IMR-90 (cell line): ENCODE measurements at places on chromosomes 12 and 14. TPM values are rescaled to one million over a fixed set of nuclear protein-coding genes. Genes with fewer than 3 reads are reported as not detected.
A peak's percentile ranks its signal among the peaks of the same experiment; 100 is the strongest.

VTI1B gene
- 69.7 and 90.2 TPM in 2 replicates for total RNA-seq

SLC4A8 gene
- total RNA-seq, result 4.4 and 5.2 TPM in 2 replicates

DNA sequence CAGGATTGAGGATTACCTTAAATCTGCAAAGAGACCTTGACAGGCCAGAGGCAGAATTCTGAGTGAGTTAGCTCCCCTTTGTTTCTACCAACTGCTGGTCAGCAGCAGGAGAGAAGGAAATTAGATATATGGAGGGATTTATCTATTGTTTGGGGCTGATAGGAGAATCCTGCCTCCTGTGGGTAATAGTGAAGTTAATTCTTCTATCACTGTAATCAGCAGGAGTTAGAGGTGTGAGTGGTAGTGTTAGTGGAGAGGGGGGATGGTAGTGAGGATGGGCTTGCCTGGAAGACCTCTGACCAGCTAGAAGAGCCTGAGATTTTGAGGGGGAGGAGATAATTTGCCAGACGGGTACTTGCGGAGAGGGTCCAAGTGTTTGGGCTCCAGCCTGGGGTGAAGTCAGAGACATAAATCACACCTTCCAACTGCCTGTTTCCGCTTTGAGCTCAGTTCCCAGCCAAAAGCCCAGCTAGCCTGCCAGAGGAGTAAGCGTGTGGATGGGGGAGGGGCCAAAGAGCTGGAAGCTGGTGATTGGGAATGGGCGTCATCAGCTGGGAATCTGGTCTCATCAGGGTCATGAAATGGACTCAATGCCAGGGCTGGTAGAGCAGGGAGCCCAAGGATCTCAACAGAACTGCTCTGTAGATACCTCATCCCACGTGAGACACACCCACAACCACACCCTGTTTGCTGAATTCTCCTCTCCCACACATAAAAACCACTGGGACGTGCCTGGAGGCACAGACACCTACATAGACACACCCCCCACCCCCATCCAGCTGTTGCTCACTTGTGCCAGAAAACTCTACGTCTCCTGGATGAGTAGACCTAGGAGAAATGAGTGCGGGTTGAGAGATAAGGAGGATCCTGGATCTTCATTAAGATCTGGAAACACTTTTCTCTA lies 13.1 kb upstream of the ITGA5 start:
- H3K27ac ChIP-seq, result no peak overlapping the region
- no peak overlapping the region for H3K4me3 ChIP-seq
- DNase-seq, result peak; percentile 80
- peaks cover 22% of the 10 kb centered on the region for H3K4me1 ChIP-seq
- no peaks in the 10 kb centered on the region for H3K36me3 ChIP-seq
- no peaks in the 10 kb centered on the region for H3K27me3 ChIP-seq

- no peak for DNase-seq
- H3K36me3 ChIP-seq, result no peaks in the 10 kb centered on the region
- H3K4me3 ChIP-seq, result no peak overlapping the region
- H3K4me1 ChIP-seq, result no peaks in the 10 kb centered on the region
Observed at GRCh38 chr14:31484754-31485153, 3.1 kb downstream of the GPR33 start.

DNA sequence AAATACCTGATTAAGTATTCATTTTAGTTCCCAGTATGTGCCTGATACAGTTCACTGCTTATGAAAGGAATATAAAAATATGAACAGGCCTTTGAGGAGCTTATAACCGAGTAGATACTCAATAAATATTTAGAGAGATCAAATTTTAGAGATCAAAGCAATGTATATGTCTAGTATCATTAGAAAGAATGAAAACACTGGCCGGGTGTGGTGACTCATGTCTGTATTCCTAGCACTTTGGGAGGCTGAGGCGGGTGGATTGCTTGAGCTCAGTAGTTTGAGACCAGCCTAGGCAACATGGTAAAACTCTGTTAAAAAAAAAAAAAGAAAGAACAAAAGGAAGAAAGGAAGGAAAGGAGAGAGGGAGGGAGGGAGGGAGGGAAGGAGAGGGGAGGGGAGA lies 113.2 kb upstream of the EEA1 start:
- no peak overlapping the region for H3K27ac ChIP-seq
- no peaks in the 10 kb centered on the region for H3K36me3 ChIP-seq
- H3K4me3 ChIP-seq, result no peak overlapping the region
- H3K27me3 ChIP-seq, result no peaks in the 10 kb centered on the region

- H3K4me1 ChIP-seq, result no peaks in the 10 kb centered on the region
- no peak overlapping the region for H3K27ac ChIP-seq
- no peaks in the 10 kb centered on the region for H3K27me3 ChIP-seq
- no peak overlapping the region for H3K4me3 ChIP-seq
- no peak for DNase-seq
Observed at GRCh38 chr14:84421621-84422020, 1108.3 kb upstream of the FLRT2 start.

- H3K4me1 ChIP-seq, result no peaks in the 10 kb centered on the region
- H3K27ac ChIP-seq, result no peak overlapping the region
- no peaks in the 10 kb centered on the region for H3K27me3 ChIP-seq
- DNase-seq, result no peak
- H3K36me3 ChIP-seq, result no peaks in the 10 kb centered on the region
Observed at GRCh38 chr14:104315169-104315568, 176.8 kb downstream of the KIF26A start.

GRCh38 chr12:7282844-7283243 lies 21.0 kb upstream of the ACSM4 start:
- no peak overlapping the region for H3K4me3 ChIP-seq
- no peaks in the 10 kb centered on the region for H3K4me1 ChIP-seq
- DNase-seq, result no peak
- H3K27me3 ChIP-seq, result no peaks in the 10 kb centered on the region
- no peak overlapping the region for H3K27ac ChIP-seq

GRCh38 chr12:59304077-59304721 lies 291.6 kb upstream of the SLC16A7 start:
- no peaks in the 10 kb centered on the region for H3K36me3 ChIP-seq
- no peak overlapping the region for H3K4me3 ChIP-seq
- no peak for DNase-seq
- no peaks in the 10 kb centered on the region for H3K4me1 ChIP-seq
- no peaks in the 10 kb centered on the region for H3K27me3 ChIP-seq
- no peak overlapping the region for H3K27ac ChIP-seq
